Choroid plexus epithelial cell (primary cell): ENCODE measurements at places on chromosomes 3 and 15.

GRCh38 chr3:100413613-100414012 is 12.3 kb downstream of the LNP1 start:
- DNase-seq: no peak

DNA sequence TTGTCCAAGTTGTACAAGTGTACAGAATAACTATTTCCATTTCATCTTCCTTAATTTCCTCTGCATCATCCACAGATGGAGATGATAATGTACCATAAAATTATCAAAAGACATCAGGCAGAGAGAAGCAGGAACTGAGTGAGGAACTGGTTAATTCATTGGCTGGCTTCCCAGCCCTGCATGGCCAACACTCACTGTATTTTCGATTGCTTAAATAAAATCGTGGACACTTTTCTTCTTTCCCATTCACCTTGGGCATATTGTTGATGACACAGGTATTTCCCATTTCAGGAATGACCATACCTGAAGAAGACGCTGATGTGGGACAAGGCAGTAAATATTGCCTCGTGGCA is 144.2 kb upstream of the ABHD17C start:
- DNase-seq: peak; percentile 79

DNA sequence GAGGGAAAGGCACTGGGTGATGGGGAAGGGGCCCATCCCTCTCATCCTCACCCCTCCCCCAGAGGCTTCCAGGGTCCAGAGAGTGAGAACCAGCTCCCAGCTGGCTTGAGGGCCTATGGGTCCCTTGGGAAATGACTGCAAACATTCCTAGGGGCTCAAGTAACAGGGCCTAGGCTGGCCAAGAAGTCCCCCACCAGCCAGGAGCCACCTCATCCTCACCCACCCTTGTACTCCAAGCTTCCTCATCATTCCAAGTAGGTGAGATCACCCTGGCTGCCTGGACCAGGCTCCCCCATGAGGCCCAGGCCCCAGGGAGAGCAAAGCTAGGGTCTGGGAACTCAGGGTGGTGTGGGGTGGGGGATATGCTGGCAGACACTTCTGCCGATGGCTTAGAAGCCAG is 14.8 kb downstream of the LOXL1 start:
- DNase-seq: peak; percentile 91

DNA sequence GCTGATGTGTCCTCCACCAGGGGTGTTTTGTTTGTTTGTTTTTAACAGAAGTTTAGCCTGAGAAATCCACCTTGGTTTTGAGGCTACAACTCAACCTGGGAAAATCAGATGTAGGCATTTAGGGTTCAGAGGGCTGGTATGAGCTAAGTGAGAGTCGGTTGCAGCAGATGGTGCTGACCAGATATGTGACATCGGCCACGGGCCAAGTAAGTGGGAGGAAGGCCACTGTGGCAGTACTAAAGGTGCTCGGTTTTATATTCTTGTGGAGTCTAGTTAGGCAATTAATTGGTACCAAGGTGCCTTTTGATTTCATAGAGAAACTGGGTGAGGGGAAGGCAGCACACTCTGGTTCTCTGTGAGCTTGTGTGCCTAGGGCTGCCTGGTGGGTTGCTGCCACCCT is 10.5 kb downstream of the MTMR14 start:
- DNase-seq: no peak

DNA sequence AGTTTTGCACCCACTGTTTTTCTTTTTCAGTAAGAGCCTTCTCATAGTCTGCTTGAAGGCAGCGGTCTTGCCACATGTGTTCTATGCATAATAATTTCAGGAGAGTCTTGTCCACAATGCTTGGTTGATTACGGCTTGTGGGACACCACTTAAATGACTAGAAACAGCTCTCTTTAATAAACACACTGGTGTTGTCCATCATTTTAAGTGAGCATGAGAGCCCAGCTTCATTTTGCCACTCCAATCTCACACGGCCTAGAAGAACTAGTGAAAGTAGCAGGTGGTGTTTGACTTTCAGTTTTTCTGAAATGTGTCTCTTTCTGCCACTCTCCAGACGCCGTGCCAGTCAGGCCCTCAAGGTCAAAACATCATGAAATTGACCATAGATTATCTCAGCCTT is 292.1 kb downstream of the LPP start:
- no peak for DNase-seq

DNA sequence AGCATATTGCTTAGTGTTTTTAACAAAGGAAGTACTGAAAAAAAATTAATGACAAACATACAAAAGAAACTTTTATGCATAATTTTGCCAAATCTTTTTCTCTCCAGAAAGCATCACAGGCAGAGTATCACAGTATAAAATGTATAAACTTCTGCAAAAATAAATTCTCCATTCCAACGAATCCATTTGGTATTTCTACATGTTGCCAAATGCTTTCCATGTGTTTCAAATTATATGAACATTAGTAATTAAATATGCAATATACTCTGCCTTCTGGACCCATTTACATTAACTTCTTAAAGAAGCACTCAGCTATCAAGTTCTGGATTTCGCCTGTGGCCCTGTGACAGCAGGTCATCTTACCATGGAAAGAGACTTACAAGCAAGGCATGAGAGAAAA is 189.1 kb upstream of the ALCAM start:
- DNase-seq: no peak

DNA sequence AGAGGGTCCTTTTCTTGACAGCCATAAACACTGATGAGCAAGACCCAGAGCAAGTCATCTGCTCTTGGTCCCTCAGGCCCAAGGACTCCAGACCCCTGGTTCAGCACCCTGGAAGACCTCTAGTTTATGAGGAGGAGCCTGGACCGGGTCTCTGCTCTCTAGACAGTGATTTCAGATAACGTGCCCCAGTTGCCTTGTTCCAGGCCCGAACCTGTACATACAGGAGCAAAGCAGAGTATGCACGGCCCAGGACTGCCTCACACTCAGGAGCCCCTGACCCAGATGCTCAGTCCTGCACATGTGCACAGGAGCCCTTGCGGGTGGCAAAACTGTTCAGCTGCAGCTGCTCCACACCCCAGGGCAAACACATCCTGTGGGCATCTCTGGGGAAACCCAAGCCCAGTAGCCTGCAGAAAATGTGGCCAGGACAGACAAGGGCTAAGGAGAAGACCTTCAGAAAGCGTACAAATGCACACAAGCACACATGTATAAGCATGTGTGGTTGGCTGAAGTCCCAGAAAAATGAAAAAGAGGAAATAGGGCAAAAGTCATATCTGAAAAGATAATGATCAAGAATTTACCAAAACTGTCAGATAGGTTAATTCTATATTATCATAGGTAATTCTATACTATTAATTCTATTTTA is 59.9 kb upstream of the CORO2B start:
- no peak for DNase-seq

DNA sequence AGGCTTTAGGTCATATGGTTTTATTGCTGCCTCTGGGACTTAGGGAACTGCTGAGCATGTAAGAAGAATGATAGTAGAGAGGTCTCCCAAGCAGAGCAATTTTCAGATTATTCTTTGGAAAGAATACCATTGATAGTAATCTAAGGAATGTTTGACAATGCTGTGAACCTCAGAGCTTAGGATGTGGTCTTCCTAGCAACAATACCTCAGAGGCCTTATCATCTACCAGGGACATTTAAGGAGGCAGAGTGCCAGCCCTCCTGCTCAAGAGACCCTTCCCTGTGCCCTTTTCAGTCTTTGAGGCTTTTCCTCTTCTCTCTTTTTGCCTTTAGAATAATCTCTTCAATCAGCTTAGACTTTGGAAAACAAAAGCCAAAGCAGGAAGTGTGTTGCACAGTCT is 272.1 kb downstream of the OXSM start:
- no peak for DNase-seq

- no peak for DNase-seq
Measured at GRCh38 chr15:87493803-87494202, 762.7 kb downstream of the NTRK3 start.
